ENCODE measurements at places on chromosomes 6 and 20. TPM values are rescaled to one million over a fixed set of nuclear protein-coding genes. Genes with fewer than 3 reads are reported as not detected.

GRCh38 chr6:139693735-139694134, 319.3 kb upstream of the CITED2 start:
- DNase-seq, result no peak

DNA sequence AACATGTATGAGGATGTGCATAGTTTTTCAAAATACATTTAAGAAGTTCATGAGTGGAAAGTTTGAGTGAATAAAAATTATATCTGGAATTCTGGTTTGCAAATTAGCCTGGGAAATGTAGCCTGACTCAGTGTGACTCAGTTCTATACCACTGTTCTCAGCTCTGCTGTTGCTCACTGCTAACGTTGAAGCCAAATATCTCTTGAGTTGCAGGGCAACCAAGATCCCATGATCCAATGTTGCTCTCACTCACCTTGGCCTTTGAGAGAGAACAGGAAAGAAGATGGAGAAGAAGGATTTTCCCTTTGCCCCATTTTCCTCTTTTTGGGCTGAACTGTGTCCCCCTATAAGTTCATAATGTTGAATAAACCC, 28.9 kb downstream of the PSMB9 start:
- DNase-seq, result peak; percentile 43

DNA sequence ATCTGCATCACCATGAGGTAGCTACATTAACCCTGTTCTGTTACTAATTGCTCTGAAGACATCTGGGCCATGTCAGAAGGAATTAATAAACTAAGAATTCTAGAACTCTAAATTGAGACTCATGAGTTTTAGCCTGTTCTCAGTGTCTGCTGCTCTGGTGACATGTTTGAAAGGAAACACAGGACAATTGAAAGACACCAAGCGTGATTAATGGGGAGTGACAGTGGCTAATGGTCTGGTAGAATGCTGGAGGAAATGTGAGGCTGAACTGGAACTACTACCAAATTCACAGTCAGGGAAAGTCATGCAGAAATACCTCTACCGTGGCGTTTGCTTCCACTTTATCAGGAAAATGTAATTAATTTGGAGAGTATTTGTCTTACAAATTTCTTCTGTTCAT, 140.0 kb downstream of the TBC1D7 start:
- no peak for DNase-seq

DNA sequence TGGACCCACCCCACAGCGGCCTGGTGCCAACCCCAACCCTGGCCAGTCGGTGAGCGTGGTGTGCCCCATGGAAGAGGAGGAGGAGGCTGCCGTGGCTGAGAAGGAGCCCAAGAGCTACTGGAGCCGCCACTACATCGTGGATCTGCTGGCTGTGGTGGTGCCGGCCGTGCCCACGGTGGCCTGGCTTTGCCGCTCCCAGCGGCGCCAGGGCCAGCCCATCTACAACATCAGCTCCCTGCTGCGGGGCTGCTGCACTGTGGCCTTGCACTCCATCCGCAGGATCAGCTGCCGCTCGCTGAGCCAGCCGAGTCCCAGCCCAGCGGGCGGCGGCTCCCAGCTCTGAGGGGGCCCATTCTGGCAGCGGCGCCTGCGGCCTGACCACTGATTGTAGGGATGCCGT, 23.2 kb downstream of the SDCBP2 start:
- no peak for DNase-seq

DNA sequence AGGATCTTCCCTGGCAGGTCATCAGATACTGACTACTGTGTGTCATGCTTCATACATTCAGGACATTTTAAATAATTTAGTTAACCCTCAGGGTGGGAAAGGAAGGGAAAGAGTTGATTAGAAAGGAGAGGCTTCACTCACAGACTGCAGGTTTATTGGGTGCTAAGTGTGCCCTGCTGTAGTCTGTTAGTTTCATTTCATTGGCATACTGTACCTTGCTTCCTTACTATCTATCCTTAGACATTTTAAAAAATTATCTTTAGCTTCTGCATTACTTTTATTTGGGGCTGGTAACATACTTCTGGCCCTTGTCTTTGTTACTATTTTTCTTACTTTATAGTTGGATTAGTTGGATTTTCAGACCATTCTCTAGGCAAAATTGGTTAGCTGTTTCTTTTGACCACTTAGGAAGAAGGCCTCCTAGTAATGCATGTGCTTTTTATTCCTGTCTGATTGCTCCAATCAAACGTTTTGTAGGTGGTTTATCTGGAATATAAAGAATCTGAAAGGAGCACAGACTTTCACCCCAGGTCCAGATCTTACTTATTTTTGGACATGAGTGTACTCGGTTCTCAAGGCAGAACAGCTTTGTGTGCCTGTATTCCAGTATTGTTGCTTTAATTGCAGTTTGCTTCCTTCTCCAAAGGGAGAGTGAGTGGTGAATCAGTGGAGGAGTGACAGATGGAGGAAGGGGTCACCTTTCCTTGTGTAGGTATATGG, 82.7 kb upstream of the PRDM1 start:
- DNase-seq, result no peak

GRCh38 chr6:2542101-2542857, 208.4 kb downstream of the MYLK4 start:
- no peak for DNase-seq

- DNase-seq, result no peak
These were observed 34.5 kb downstream of the ABRACL start for GRCh38 chr6:139062932-139063646.

GRCh38 chr20:32528171-32528891, 56.8 kb downstream of the NOL4L start:
- no peak for DNase-seq

DNA sequence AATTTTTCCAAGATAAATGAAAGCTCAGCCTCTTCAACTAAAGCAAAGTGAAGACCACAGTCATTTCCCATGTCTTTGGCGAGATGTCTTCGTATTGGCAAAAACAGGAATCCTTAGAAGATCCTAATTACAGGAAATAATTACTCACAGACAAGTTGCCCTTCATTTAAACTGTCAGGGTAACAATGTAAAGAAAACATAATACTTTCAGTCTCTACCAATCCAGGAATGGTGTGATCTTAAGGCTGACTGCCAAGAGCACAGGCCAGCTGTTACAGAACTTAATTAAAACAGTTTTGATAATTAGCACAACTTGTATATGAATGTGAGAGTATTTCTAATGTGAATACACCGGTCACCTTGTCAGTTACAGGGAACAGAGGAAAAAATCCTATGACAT, 292.2 kb downstream of the PACRG start:
- DNase-seq, result no peak

DNA sequence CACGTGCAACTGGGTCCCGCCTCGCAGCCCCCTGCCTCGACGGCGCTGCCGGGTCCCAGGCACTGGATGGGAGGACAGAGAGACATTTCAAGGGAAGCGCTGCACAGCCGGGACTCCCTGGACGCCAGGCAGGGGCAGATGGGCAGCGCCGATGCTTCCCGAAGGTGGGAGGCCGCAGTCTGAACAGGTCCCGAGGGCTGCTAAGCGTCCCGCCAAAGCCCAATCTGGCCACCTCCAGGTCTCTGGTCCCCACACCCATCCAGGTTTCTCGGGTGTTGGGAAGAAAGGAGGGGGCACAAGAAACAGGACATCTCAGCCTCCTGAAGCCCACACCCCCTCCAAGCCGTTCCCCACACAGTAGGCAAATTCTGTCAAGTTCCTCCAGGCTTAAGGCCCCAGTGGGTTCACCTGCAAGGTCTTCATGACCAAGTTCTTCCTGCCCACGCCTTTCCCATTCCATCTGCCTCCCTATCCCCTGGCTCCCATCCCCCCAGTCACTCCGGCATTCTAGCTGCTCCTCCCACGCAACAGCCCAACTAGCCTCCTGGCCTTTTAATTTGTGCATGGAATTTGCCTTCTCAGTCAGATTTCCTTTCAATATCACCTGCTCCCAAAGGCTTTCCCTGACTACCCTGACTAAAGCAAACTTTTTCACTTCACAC, 5.4 kb upstream of the CPXM1 start:
- DNase-seq, result peak; percentile 26

- DNase-seq, result no peak
These were observed 371.6 kb upstream of the EPHA7 start for GRCh38 chr6:93790981-93791380.

- no peak for DNase-seq
These were observed 79.1 kb downstream of the SLC23A2 start for GRCh38 chr20:4922186-4922585.

The MUC22 gene
- total RNA-seq, result 0.06 TPM

The ANGPT4 gene
- total RNA-seq, result not detected

The IYD gene
- total RNA-seq, result not detected

The KIF25 gene
- total RNA-seq, result not detected

The ZFP57 gene
- 1.4 TPM for total RNA-seq

The FERMT1 gene
- total RNA-seq, result 26.1 TPM

The BPIFB2 gene
- not detected for total RNA-seq

The SOBP gene
- total RNA-seq, result 2.5 TPM

The MAP3K5 gene
- 12.2 TPM for total RNA-seq

Data from epithelial cell of proximal tubule (primary cell).